GM13977 (cell line): ENCODE measurements at places on chromosomes 1 and 21.

GRCh38 chr1:196063952-196064351 lies 544.3 kb downstream of the KCNT2 start:
- no peak for DNase-seq

DNA sequence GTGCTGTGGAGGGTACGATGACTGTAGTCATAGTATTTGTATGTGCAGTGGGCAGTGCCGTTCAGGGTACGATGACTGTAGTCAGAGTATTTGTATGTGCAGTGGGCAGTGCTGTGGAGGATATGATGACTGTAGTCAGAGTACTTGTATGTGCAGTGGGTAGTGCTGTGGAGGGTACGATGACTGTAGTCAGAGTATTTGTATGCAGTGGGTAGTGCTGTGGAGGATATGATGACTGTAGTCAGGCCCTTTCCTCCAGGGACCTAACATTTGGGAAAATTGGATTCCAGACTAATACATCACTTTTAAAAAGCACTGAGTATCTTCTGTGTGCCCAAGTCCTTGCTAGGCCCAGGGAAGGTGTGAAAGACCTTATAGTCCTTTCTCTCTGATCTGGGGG lies 2.9 kb downstream of the ZNF672 start:
- no peak for DNase-seq

GRCh38 chr21:45324489-45325205 lies 37.0 kb upstream of the POFUT2 start:
- DNase-seq, result no peak

- no peak for DNase-seq
These were observed 76.7 kb upstream of the CASZ1 start for GRCh38 chr1:10873189-10873588.

DNA sequence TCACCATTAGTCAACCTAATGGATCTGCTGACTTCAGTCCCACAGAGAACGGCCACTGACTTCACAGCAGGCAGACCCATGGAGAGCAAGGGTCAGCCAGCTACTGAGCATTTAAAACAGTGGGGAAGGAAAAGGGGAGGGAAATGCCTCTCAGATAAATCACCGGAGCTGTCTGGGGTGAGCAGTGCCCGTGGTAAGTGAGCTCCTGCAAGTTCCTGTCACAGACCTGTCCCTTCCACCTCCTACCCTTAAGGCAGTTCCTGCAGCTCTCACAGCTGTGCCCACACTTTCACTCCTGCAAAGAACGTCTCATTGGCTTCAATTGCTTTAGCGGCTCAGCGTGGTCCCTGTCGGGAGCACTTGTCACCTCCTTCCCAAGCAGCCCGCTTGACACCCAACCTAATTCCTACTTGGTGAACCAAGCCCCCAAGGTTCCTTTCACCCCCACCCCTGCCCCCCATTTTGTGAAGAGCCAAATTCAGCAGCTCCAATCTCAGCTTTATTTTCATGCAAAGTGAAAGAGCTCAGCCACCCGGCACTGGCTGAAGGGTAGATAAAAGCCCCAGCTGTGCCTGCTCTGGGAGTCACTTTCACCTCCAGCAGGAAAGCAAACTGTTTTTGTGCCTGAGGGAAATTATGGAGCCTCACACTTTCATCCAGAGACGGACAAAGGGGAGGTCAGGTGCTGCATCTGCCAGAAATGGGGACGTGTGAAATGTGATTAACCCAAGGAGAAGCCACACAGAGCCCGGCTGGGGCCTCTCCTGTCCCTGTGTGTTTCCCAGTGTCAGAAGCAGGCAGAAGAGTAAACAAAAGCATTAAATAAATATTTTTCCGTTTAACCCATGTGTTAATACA lies 306.2 kb downstream of the TTLL7 start:
- no peak for DNase-seq

GRCh38 chr1:23807453-23807852 lies 6.9 kb upstream of the GALE start:
- no peak for DNase-seq

DNA sequence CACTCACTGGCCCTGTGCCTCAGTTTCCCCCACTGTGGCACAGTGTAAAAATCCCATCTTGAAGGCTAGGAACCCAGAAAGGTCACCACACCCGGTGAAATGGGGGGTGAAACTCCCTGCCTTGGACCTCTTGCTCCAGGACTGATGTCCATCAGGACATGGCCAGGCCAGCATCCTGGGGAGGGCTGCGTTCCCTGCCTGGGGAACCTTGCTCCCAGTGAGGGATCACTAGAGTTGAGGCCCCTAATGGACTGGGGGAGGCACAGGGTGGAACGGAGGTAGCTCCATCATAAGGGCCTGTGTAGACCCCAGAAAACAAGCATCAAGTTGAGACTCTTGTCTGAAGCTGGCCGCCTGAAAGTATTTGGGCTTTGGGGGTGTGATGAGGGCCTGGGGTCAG lies 10.4 kb upstream of the ZNF670 start:
- no peak for DNase-seq

- DNase-seq, result no peak
These were observed 445.4 kb downstream of the NEGR1 start for GRCh38 chr1:71836904-71837303.

GRCh38 chr1:7425771-7426170 lies 345.3 kb upstream of the VAMP3 start:
- no peak for DNase-seq

DNA sequence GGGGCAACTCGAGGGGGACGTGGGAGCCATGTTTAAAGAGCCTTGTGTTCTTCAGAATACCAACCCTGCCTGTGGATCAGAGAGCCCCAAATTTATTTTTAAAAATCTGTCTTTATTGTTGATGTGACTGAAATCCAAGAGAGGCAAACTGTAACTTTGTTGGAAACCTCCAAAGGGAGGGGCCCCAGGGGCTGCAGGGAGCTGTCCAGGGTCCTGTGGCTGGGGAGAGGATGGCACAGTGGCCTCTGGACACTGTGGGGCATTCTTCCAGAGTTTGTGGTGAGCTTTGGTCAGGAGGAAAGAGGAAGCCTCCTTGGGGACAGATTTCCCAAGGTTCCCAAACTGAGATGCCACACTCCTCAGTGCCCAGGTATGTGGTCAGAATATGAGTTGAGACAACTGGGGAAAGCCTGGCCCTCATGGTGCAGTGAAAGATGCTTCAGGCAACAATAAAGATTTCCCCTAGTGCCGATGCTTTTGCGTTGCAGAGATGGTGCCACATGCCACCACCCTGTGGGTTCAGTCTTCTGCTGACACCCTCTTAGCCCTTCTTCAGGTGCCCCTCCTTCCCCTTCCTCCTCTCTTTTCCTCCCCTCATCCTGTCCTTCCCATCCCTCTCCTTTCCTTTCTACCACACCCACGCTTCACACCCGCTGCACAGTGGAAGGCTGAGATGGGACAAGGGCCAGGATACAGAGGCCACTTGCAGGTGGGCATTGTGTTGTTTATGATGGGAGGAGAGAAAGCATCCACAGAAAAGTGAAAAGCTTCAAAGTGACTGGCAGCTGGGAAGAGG lies 122.1 kb downstream of the UCK2 start:
- DNase-seq, result no peak

DNA sequence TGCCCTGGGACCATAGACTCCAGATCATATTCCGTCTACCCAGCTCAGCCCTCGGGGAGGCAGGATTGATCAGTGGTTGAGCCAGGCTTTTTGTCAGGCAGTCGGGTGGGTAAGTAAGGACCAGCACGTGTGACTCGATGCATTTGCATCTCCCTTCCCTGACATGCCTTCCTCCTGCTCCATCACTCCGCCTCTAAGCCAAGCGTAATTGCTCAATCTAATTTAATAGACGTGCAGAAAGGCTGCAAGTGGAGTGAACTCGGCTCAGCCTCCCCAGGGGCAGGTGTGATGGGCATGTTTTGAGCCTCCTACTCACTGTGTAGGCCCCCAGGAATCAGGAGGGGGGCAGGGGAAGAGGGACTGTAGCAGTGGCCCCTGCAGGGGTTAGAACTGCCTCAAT lies 34.6 kb upstream of the GRIK3 start:
- DNase-seq, result no peak
